ENCODE measurements at places on chromosomes 11 and 22.

DNA sequence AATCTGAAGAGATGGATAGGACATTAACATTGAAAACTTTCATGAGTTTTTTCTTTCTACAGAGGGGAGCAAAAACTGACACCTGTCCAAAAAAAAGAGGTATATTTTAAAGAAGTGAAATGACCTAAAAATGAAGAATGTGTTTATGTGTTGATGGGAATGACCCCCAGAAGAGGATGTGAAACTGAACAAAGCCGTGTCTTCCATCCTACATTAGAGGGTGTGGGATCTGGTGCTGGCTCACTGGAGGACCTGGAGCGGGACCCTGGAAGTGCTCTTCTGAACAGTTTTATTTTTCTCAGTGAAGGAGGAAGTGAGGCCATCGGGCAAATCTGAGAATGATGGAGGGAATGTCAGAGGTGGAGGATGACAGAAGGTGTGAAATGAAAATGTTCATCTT lies 470.1 kb downstream of the NTM start:
- no peak for DNase-seq

GRCh38 chr11:19872512-19873145 lies 160.0 kb downstream of the NAV2 start:
- DNase-seq: no peak

- no peak for DNase-seq
These were observed 38.2 kb downstream of the FEZ1 start for GRCh38 chr11:125457814-125458343.

DNA sequence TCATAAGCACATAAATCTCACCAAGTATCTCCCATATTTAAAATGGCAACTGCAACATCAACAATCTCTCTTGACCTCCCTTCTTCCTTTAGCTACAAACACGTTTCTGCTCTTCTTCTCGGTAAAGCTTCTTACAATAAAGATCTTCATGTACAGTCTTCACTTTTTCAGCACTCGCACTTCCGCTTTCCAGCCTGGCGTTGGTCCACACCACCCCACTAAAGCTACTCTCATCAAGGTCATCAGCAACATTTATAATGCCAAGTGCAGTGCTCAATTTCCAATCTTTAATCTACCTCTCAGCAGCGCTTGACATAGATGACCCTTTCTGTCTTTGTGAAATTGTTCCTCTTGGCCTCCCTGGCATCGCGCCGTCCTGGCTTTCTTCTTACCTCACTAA lies 33.6 kb downstream of the NTM start:
- no peak for DNase-seq

- DNase-seq: no peak
These were observed 19.1 kb downstream of the MGAT3 start for GRCh38 chr22:39475902-39476301.

GRCh38 chr22:20650294-20651207 lies 123.4 kb upstream of the SERPIND1 start:
- DNase-seq: no peak

- DNase-seq: no peak
These were observed 40.1 kb downstream of the BID start for GRCh38 chr22:17734187-17734586.

GRCh38 chr11:69919659-69920344 lies 100.6 kb upstream of the FGF3 start:
- no peak for DNase-seq

DNA sequence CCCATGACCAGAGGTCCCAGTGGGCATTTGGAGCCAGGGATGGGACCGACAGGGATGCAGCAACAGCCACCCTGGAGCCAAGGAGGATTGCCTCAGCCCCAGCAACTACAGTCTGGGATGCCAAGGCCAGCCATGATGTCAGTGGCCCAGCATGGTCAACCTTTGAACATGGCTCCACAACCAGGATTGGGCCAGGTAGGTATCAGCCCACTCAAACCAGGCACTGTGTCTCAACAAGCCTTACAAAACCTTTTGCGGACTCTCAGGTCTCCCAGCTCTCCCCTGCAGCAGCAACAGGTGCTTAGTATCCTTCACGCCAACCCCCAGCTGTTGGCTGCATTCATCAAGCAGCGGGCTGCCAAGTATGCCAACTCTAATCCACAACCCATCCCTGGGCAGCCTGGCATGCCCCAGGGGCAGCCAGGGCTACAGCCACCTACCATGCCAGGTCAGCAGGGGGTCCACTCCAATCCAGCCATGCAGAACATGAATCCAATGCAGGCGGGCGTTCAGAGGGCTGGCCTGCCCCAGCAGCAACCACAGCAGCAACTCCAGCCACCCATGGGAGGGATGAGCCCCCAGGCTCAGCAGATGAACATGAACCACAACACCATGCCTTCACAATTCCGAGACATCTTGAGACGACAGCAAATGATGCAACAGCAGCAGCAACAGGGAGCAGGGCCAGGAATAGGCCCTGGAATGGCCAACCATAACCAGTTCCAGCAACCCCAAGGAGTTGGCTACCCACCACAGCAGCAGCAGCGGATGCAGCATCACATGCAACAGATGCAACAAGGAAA lies 27.3 kb upstream of the L3MBTL2 start:
- no peak for DNase-seq

GRCh38 chr11:115459563-115459962 lies 44.7 kb downstream of the CADM1 start:
- DNase-seq: no peak

DNA sequence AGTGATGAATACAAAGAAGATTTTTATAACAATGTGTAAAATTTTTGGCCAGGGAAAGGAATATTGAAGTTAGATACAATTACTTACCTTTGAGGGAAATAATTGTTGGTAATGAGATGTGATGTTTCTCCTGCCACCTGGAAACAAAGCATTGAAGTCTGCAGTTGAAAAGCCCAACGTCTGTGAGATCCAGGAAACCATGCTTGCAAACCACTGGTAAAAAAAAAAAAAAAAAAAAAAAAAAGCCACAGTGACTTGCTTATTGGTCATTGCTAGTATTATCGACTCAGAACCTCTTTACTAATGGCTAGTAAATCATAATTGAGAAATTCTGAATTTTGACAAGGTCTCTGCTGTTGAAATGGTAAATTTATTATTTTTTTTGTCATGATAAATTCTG lies 5.3 kb downstream of the BIRC3 start:
- DNase-seq: no peak

- DNase-seq: no peak
These were observed 29.7 kb upstream of the PCF11 start for GRCh38 chr11:83127310-83127637.

GRCh38 chr11:15605094-15605493 lies 490.4 kb downstream of the INSC start:
- no peak for DNase-seq

- no peak for DNase-seq
These were observed 368.9 kb downstream of the DDX10 start for GRCh38 chr11:109033627-109034338.

GRCh38 chr11:101803651-101804050 lies 111.2 kb upstream of the CEP126 start:
- no peak for DNase-seq

GRCh38 chr11:97684486-97685439 lies 1295.0 kb downstream of the JRKL start:
- no peak for DNase-seq

All from stimulated activated CD8-positive, alpha-beta memory T cell treated with anti-CD3 and anti-CD28 coated beads, Interleukin-4, amount 100 ng/mL, for 1 hour (primary cell).